GM10248 (cell line): ENCODE measurements at places on chromosomes 12 and 14.

GRCh38 chr12:70605976-70606375 lies 31.3 kb downstream of the PTPRB start:
- DNase-seq, result no peak

GRCh38 chr14:34383839-34384238 lies 78.2 kb downstream of the SPTSSA start:
- no peak for DNase-seq

- no peak for DNase-seq
Observed at GRCh38 chr12:103839609-103840461, 1.2 kb downstream of the NT5DC3 start.

DNA sequence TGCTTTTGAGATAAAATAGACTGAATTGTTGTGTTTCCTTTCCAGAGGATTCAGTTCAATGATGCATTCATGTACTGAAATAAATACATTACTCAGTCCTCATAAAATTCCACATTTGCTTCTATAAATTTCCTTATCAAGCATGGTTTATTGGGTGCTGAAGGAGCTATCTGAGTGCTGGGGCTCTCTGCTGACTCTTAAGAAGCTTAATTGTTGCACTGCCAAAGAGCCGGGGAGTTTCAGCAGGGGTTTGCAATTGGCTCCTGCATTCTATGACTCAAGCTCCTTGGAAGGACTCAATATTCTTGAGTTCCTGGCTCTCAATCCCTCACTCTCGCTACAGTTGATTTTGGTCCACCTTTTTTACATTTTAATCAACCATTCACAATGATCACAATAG lies 69.8 kb upstream of the PYGL start:
- DNase-seq, result no peak

DNA sequence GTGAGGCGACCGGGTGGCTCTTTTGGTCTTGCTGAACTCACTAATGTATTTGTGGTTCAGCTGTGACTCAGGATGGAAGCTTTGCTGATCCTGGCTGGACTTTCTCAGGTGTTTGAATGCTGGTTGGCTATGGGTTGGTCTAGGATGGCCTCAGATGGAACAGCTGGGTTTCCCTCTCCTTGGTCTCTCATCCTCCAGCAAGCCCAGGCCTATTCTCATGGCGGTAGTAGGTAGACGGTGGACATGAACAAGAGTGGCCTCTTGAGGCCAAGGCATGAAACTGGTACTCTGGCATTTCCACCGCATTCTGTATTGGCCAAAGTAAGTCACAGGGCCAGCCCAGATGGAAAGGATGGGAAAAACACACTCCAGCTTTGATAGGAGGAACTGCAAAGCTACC lies 11.8 kb upstream of the POLR3B start:
- no peak for DNase-seq

GRCh38 chr14:75343911-75344310 lies 65.3 kb downstream of the FOS start:
- DNase-seq, result no peak

DNA sequence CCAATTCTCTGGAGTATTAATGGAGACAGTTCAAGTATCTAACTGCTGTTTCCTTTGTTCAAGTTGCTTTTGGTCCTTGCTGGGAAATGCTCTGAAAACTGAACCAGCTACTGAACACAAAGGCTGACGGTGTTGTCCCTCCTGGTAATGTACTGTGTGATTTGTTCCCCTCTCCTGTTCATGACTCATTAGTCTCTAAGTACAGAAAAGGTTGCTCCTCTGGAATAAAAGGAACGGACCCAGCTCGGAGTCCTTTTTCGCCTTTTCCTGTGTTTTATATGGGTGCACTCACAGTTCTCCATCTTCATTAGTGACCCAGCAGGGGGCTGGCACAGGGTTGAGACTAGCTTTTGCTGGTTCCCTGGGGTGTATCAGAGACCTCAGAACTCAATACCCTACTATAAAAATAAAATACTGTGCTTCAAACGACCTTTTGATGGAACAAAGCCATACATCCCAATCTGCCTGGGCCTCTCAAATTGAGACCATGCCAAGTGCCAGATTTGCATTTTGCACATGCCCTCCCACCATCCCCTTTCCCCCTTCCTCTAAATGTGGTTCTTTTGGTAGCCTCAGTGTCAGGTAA lies 269.7 kb downstream of the RAD51B start:
- DNase-seq, result no peak

GRCh38 chr14:78455896-78456435 lies 285.8 kb downstream of the NRXN3 start:
- peak; percentile 19 for DNase-seq

DNA sequence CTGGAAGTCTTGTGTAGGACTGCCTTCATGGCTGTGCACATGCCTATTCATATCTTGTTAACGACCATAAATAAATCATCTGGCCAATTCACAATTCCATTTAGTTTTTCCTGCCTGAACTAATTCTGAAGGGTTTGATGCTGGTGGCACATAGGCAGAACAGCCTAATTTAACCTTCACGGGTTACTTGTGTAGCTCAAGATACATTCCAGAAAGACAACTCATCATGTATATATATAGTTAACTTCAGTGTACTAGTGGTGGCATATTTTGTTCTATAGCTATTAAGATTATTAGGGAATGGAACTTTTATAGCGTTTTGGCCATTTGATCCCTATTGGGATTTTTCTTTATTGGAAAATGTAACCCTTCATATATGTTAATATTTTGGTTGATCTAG lies 31.4 kb downstream of the CFAP54 start:
- DNase-seq, result no peak

DNA sequence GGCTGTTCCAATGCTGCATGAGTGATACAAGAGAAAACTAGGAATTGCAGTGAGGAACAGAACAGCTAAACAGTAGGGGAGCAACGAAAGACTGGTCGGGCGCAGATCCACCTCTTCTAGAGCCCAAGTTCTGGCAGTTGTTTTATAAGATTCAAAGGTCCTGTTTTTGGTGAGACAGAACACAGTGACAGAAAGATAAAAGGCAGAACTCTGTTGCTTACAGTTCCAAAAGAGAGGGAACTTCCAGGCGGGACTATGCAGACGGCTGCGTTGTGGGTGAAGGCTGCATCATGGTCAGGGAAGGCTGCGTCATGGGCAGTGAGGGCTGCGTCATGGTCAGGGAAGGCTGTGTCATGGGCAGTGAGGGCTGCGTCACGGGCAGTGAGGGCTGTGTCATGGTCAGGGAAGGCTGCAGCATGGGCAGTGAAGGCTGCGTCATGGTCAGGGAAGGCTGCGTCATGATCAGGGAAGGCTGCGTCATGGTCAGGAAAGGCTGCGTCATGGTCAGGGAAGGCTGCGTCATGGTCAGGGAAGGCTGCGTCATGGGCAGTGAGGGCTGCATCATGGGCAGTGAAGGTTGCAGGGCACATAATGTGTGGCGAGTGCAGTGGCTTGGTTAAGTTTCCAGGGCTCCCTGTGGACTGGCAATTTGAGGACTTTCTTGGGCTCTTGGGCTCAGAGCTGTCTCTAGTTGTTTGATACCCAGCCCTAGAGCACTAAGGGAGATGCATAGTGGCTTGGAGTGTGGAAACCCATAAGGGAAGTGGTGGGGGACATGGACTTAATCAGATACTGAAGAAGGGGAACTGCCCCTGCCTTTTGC lies 619.9 kb downstream of the AACS start:
- no peak for DNase-seq

- peak; percentile 56 for DNase-seq
Observed at GRCh38 chr12:31589904-31590641, 863 bp downstream of the DENND5B start.

DNA sequence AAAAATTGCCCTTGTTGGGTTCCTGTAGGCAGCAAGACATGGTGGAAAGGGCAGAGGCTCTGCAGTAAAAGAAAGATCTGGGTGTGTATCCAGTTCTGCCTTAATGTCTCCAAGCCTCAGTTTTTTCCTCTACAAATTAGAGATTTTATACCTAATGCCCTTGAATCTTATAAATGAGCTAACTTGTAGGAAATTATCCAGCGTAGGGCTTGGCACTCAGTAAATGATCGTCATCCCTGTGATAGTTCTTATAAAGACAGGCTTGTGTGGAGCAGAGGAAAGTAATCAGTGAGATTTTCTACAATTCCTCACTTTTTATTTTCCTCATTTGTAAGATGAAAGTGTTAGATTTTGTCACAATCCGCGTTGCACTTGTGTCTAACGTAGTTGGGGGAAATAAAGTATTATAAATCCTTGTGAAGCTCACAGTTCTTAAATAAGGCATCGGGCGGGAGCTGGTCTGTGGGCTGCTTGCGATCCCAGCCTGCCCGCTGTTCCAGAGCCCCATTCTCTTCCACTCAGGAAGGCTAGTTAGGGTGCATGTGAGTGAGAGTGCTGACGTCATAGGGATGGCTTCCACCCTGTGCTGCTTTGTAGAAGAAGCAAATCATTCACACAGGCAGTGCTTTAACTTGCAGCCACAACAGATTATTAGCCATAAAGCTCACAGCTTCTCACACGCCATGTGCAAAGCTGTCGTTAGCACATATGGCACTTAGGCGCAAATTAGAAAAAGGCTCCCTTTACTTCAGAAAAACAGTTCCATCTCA lies 87.6 kb downstream of the EML1 start:
- no peak for DNase-seq

GRCh38 chr12:45878630-45879255 lies 111.6 kb downstream of the SCAF11 start:
- DNase-seq, result no peak

GRCh38 chr12:110670161-110670701 lies 18.7 kb downstream of the HVCN1 start:
- peak; percentile 74 for DNase-seq

- no peak for DNase-seq
Observed at GRCh38 chr12:59023861-59024424, 103.6 kb upstream of the LRIG3 start.

DNA sequence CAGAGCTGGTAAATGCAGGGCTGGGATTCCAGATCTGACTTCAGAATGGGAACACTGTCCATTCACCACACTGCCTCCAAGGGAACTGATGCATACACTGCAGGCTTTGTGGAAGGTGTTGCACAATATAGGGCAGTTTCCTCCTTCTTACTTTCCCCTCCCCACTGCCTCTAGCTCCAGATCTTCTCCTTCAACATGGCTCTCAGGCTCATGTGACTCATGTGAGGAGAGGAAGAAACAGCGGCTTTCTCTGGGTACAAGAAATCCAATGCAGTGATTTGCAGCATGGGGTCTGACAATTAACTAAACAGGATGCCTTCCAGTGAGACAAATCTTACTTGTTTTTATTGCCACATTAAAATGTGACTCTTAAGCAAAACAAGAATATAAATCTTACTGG lies 447.6 kb upstream of the CCDC196 start:
- no peak for DNase-seq

- no peak for DNase-seq
Observed at GRCh38 chr12:56243731-56244181, 13.9 kb downstream of the SLC39A5 start.

DNA sequence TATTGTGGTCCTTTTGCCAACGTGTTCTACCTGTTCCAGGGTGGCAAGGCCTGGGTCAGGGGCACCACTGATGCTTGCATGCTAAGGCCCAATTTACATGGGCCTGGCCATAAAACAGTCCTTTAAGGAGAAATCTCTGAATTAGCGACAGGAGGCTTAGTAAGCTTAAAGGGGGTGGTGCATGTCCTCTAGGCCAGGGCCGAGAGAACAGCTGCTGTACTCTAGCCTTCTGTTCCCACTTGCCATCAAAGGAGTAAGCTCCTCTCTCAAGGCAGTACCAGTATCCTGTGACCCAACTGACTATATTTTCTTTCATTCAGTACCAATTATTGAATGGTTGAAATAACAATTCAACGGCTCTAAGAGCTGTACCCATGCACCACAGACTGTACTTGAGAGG lies 67.7 kb upstream of the ZDHHC17 start:
- DNase-seq, result no peak

DNA sequence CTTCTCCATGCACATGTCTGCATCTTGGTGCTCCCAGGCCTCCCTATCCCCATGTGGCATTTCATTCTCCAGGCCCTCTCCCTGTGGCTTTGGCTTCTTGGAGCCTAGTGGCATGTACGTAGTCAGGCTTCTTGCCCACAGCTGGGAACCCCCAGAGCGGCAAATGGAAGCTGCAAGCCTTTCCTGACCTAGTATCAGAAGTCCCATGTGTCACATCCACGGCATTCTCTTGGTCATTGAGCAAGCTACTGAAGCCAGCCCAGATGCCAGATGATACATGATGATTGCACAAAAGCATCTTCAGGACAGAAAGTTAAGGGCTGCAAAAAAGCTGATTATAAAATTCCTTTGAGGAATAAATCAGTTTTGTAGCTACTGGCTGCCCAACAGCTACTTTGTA lies 154.9 kb downstream of the PELI2 start:
- DNase-seq, result no peak

GRCh38 chr14:24331731-24332267 lies 3.1 kb downstream of the ADCY4 start:
- no peak for DNase-seq

DNA sequence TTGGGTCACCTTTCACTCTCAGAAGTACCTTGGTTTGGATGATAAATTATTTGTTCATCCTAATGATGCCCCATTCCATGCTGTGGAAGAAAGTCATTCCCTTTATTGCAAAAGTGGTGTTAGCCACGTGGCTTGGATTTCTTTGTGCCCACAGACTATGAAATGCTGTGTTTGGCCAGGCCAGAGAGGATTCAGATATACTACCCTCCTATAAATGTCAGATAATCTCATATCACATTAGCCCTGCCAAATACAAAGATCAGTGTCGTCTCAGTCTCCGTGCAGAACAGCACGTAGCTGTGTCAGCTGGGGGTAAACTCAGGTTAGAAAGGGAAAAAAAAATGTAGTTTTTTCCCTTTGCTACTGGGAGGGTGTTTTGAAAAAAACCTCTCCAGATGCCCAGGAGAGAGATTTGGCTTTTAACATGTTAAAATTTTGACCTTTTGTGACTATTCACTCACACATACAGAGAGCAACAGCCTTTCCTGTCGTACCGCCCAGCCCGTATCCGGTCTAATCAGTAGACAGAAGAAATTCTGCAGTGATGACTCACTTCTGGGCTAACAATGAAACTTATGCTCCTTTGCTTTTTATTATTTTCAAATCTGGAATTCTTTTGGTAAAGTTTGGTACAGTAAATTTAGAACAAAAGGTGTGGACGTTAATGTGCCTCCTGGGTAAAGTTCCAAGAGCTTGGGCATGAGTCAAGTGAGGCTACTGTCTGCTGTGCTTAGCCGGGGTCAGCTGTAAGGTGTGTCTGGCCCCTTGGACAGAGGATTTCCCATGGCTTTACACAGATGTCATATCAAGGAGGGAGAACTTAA lies 8.5 kb upstream of the PTPRB start:
- DNase-seq, result no peak

DNA sequence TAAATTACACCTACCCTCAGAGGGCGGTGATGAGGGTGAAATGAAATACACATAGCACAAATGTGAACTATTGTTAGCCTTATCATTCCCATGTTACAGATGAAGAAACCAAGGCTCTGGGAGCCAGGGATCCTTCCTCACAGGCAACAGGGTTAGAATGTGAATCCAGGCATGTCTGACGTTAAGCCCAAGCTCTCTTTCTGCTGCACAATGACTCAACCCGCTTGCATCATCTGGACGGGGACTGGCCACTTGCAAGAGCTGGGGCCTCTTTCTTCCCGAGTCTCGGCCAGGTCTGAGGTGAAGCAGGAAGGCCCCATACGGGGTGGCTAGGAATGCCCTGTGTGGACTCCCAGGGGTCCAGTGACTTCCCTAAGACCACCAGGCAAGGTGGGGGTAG lies 105.2 kb downstream of the RBM19 start:
- DNase-seq, result no peak
